NCI-H1694 (cell line): ENCODE measurements at places on chromosomes 5 and 9.

DNA sequence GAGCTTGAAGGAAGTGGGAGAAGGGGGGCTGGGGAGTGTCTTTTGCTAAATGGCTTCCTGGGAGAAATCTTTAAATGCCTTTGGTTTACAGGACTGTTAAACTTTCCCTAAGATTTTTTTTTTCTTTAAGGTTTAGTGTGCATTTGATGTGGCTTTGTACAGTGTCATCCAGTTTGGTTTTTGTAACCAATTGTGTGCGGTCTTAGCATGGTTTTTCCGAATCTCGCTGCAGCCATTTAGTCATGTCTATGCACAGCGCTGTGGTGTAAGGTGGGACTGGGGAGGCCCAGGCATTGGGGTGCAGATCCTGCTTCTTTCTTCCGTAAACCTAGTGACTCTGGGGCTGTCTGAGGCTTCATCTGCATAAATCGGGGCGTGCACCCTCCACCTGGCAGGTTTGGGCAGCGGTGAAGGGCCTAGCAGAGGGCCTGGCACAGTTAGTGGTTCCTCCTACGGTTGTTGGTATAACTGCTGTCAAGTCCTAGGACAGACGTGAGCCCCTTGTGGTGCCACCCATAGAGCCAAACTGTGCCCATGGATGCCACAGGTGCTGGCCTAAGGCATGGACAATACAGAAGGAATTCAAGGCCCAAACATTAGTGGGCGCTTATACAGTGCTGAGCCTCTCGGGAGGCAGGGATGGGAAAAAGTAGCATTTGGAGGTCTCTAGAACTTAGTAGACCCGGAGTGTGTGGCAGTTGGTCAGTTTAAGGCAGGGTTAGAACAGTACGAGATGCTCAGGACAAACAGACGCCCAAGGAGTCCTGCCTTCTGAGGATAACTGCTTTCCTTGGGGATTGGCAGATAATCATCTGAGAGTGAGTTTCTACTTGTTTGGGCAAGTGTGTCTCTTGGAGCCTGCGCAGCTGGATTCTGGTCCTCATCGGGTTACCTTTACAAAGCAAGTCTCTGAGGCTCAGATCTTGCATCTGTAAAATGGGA, 1.5 kb downstream of the PRRC2B start:
- no peak for DNase-seq

DNA sequence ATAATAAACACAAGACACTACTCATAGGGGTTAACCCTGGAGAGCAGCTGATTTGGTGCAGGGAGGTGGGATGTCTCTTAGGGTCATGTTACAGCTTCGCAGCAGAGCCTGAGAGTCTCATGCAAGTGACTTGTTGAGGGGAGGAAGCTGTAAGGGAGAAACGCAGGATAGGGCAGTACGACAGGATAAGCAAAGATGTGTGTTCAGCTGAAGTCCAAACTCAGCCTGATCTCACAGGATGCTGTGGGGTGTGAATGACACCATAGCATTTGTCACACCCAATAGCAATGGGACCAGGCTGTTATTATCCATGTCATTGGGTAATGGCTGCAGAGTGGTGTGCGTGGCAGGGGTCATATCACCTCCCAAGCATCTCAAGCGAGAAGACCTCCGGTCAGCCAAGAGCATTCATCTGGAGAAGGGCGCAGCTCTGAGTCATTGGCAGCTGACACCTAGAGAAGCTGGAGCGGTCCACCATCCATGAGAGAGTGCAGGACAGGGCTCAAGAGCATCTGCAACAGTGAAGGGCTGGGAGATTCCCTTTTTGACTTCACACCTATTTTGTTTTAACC, 49.2 kb upstream of the RPL26L1 start:
- DNase-seq: no peak

- DNase-seq: peak; percentile 16
Observed at GRCh38 chr5:164597293-164597900, 1092.0 kb downstream of the MAT2B start.

DNA sequence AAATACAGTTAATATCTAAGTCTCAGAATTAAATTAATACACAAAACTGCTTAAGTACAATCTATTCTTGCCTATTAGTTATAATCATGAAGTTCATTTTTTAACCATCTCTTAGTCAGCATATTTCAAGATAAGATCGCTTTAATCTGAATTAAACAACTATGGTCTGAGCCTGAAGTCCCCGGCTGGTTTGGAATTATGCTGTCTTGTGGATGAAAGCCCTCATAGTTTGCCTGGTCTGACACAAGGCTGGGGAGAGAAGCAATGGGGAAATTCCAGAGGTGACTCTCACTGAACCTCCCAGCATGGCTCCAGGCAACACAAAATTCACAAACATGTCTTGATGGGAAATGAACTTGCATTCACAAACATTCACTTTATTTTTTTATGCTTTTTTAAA, 28.0 kb upstream of the GRAMD2B start:
- DNase-seq: no peak

DNA sequence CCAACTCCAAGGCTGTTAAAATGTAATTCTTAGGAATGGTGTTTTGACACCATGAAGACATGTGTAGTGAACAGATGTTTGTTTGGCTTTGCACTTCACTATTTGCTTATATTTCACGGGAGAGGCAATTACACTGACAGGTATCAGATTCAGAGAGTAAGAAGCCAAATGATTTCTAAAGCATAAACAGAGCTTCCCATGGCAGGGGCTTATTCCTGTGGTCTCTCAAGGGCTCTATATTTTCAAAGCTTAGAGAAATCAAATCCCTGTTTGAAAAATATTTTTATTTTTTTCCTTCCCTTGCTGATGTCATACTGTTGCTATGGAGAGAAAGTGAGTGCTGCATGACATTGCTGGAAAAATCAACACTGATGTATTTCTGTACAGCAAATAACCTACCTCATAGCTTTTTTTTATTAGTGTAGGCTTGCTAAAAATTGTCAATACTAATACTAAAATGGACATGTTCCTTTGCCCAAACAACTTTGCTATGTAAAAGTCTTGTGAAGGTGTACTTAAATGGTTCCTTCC, 161.4 kb downstream of the GIN1 start:
- DNase-seq: peak; percentile 37

- DNase-seq: no peak
Observed at GRCh38 chr9:14401911-14402310, 88.0 kb upstream of the NFIB start.

GRCh38 chr5:50984640-50985039, 318.2 kb downstream of the PARP8 start:
- DNase-seq: no peak

DNA sequence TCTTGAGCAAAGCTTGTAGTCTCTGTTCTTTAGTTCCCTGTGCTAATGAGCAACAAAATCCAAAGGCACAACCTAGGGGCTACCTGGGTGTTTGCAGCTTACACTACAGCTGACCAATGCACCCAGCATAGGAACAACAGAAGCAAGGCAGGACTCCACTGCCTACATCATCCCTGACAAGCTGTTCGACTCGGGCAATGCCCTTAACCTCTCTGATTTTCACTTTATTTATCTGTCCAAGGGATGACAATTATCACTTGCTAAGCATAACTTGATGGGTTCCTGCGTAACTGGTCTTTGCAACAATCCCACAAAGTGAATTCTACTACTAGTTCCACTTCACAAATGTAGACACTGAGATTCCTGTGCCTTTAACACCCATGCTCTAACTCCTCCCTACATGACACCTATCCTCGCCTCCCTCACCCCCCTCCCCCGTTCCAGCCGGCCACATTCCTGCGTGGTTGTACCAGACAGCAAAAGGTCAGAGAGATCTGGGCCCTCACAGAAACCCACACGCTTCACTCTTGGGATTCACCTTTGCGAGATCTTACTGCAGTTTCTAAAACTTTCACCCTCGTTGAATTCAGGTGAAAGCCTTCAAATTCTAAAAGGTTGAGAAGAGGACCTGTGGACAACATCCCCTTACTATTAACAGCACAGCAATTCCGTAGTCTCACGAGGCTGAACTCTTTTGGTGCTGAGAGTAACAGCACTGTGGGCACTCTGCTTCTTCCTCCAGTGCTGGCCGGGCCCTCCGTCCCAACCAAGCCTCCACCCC, 995 bp downstream of the IPPK start:
- no peak for DNase-seq

- DNase-seq: no peak
Observed at GRCh38 chr5:95110118-95110517, 174.8 kb downstream of the MCTP1 start.

- no peak for DNase-seq
Observed at GRCh38 chr5:95130941-95131340, 154.0 kb downstream of the MCTP1 start.

DNA sequence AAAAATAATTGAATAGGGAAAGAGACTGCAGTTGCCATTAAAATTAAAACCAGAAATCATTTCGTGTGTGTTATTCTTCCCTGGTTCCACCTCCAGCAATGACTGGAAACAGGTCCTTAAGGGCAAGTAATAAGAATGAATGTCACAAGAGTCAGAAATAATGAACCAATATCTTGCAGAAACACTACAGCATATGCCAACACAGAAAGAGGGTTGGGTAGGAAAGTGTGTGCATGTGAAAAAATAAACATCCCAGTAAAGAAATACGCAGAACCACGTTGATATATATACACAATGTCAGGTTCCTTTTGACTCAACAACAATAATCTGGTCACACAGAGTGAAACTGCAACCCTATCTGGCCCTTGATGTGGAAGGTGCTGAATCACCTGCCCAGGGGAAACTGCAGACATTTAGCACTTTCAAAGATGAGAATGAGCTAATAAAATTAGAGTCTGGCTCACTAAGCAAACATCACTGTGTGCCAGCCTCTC, 15.0 kb downstream of the HMHB1 start:
- no peak for DNase-seq

DNA sequence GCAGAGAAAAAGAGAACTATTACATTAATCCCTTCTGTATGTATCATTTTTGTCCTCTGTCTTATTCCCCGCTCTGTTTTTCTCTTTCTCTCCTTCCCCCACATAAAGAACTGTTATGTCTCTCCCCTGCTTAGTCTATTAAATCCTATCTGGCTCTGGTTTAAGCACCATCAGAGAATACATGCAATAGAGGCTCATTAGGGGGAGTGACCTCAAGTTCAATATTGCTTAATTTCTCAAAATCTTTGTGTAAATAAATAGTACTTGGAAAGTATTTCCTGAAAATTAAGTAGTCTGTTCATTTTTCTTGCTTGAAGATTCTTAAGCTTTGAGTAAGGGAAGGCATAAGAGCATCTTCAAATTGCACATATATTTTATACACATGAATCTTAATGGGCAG, 41.2 kb upstream of the FAM174A start:
- DNase-seq: no peak

- DNase-seq: no peak
Observed at GRCh38 chr9:27209034-27209433, 87.9 kb downstream of the EQTN start.

- DNase-seq: no peak
Observed at GRCh38 chr9:77808751-77809081, 160.6 kb upstream of the GNA14 start.

DNA sequence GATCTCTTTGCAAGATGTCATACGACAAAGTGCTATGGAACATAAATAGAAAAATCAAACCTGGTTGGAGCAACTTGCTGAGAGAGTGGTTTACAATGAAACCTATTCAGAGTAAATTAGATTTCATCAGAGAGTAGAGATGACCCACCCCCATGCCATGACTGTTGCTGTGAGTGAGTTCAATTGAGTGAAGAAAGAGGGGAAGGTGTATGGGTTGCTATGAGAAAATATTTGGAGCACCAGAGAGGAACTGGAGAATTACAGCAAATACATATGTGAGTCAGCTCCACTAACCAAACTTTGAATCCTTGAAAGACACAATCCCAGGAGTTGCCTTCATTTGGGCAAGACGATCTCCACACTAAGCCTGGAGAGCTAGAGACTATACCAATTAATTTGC, 217.2 kb downstream of the RFX3 start:
- DNase-seq: no peak

DNA sequence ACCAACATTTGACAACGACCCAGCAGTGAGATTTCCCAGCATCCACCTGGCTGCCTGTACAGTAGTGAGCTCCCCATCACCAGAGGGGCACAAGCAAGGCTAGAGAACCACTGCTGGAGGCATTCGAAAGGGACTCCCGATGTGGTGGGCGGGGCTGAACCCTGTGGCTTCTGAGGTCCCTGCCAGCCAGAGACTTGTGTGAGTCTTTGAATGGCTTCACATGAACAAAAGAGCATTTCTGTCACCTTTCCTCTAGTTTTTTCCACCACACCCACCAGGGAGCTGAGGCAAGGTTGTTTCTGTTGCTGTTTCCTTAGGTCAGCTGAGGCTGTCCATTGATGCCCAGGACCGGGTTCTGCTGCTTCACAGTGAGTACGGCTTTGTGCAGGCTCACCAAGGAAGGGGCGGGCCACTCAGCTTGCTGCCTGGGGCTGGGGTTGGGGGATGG, 15.7 kb downstream of the RGS3 start:
- no peak for DNase-seq

- DNase-seq: no peak
Observed at GRCh38 chr9:132172185-132172584, 10.3 kb downstream of the NTNG2 start.

DNA sequence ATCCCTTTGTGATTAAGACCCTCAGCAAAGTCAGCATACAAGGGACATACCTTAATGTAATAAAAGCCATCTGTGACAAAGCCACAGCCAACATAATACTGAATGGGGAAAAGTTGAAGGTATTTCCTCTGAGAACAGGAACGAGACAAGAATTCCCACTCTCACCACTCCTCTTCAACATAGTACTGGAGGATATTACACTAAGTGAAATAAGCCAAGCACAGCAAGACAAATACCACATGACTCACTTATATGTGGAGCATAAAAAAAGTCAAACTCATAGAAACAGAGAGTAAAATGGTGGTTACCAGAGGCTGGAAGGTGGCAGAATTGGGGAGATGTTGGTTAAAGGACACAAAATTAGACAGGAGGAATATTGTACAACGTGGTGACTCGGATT, 118.1 kb upstream of the NFIL3 start:
- no peak for DNase-seq

DNA sequence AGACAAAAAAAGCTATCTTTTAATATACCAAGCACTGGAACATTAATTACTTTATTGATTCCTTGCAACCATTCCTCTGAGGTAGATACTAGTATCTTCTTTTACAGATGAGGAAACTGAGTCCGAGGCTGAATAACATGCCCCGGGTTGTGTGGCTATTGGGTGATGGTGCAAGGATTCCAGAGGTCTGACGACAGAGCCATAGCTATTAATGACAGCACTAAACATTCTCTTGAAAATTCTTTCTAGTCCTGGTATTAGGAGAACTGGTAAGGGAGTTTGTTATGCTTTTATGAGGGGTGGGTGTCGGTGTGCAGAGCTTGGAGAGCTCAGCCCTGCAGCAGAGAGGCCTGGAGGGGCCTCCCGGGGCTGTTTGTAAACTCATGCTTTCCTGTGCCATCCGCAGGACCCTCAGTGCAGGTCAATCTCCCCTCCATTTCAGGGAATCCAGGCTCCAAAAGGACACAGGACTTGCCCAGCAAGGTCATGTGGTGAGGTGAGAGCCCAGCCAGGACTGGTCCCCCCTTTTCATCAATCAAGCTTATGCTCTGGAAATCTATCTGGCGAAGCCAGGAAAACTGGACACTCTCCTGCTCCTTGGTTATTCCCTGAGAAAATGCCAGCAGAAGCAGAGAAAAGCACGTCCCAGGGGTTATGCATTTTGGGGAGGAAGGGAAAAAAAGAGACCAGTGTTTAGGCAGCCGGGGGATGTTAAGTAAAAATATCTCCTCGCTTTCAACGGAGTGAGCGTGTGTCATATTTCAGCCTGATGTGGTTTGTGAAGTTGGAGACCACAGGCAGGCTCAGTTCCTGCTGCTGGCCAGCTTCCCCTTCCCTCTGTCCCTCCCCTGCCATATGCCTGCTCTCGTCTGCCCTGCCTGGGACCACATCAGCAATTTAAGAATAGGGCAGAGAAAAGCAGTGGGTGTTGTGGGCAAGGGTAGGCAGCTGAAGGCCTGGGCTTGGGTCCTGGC, 3.7 kb downstream of the GSN start:
- no peak for DNase-seq

GRCh38 chr5:160620401-160620800, 198.7 kb downstream of the PTTG1 start:
- DNase-seq: no peak
